Stimulated activated CD8-positive, alpha-beta memory T cell treated with anti-CD3 and anti-CD28 coated beads, Interleukin-7, amount 100 ng/mL, for 24 hours (primary cell): ENCODE measurements at places on chromosomes 7 and 10.

DNA sequence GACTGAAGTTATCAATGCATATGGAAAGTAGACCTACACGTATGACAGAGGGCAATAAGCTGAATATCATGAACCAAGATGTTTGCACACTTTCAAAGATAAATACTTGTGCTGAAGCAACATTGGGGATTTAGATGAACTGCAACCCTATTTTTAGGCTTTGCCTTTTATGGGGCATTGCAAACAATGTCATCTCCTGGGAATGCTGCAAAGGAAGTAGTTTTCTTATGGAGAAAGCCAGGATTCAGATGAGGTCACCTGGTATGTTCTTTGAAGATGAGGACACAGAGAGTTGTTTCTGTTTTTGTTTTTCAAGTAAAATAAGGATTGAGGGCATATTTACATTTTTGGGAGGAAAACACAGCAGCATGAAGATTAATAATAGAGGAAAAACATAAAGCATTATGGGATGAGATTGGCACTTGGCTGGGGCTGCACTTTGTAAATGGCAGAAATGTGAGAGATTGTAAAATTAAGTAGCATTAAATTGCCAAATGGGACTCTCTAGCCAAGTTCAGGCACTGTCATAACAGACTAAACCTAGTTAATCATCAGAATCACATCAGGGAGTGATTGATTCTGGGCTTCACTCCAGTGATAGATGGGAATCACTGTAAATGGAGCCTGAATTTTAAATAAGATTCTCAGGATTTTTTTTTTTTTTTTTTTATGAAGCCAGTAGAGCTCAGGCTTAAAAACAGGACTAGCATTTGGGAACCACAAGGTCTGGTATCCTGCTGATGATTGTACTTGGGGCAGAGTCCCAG, 63.1 kb downstream of the MALRD1 start:
- DNase-seq, result no peak

GRCh38 chr10:96794836-96795733, 37.0 kb upstream of the LCOR start:
- no peak for DNase-seq

DNA sequence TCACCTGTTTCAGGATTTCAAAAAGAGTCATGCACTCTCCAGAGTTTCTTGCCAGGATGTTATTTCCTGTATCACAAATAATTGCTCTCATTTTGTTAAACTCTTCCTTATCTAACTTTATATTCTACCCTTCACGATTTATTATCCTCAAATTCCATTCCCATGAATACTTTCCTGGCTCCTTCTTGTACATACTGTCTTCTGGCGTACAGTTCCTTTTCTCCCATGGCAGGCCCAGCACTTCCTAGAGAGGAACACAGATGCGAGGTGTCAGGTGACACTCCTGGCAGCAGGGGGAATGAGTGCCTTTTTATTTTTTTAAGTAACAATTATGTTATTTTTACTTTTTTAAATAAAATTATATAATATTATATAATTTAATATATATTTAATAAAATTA, 411.9 kb downstream of the TFEC start:
- DNase-seq, result no peak

DNA sequence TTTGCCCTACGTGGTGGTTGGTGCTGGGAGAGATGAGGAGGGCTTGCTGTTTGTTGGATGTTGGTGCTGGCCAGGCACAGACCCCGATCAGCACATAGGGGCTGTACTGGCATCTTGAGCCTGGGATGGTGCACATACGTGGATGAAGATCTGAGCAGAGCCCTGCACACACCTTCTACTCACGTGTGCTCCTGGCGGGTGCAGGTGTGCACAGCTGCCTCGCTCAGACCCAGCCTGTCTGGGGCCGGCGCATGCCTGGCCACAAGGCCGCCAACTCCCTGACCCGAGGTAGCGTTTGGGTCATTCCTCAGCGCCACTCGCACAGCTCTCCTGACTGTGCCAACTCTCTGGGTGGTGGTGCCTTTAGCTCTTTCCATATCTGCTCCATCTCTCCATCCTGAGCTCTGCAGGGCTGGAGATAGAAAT, 18.6 kb downstream of the PALD1 start:
- DNase-seq, result no peak

- DNase-seq, result no peak
These were observed 49.1 kb downstream of the FEZF1 start for GRCh38 chr7:122255454-122255853.

GRCh38 chr10:36126076-36126475, 484.0 kb upstream of the FZD8 start:
- no peak for DNase-seq

DNA sequence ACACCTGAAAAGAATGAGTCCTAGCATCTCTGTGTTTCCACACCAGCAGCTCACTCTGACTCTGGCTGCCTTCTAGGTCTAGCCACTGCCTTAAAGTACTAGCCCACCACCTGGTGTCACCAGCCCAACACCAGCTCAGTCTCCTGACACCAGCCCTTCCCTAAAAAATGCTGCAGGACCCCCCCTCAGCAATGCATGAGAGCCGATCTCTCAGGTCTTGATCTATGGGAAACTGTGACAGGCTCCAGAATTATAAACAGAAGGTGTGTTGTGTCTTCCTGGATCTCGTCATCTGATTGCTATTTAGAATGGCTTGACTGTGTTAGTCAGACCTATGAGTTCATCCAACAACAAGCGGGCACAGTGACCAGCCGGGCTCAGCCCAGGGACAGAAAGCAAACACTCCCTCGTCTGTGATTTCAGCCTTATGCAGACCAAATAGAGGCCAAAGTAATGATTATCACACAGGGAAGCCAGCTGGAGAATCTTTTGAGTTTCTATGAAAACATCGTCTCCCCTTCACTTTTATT, 66.6 kb downstream of the CUBN start:
- no peak for DNase-seq

DNA sequence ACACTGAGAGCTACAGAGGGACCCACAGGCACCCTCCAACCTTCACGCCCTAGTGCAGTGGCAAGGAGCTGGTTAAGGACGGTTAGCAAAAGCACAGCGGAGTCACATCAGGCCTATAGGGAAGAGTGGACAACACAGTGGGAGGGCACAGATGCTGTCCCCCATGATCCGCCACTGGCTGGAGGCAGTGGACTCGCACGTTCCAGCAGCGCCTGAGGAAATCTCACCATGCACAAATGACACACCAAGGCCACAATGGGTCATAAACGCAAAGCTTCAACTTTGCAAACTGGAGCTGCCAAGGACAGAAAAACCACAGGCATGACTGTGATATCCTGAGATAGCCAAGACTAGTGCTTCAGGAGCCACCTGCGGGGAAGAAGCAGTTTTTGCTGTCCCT, 58.8 kb downstream of the GRB10 start:
- DNase-seq, result no peak

DNA sequence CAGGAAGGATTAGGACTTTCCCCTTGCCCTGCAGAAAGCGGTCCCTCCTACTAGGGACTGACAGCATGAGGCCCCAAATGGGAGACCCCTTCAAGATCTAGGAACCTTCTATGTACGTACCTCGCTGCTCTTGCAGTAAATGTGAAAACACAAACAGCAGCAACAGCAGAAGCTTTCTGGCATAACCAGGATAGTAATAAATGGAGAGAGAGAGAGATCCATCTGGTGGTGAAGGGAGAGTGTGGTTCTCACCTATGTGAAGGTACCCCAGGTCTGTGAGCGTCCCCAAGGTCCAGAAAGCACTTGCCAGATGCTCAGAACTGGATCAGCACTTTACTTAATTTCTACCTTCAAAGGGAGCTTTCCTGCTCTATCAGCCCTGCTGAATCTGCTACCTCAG, 592.7 kb downstream of the PARD3 start:
- DNase-seq, result no peak

DNA sequence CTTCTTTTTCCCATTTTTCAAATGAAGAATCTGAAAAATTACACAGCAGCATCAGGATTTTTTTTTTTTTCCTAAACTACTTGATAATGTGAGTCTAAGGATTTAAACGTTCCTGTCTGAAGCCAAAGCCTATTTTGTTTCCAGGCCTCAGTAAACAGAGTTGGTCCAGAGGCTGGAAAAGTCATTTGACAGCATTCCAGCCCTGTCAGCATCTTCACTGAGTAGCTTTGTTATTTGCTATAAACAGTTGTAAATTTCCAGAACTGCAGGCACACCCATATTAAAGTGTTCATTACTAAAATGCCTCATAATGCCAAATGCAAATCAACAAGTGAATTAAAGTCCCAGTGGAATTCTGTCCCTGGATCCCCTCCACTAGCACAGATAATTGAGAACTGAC, 35.5 kb upstream of the KMT2E start:
- no peak for DNase-seq
